T-cell (primary cell): ENCODE measurements at places on chromosomes 7 and 10.
A peak's percentile ranks its signal among the peaks of the same experiment; 100 is the strongest.

DNA sequence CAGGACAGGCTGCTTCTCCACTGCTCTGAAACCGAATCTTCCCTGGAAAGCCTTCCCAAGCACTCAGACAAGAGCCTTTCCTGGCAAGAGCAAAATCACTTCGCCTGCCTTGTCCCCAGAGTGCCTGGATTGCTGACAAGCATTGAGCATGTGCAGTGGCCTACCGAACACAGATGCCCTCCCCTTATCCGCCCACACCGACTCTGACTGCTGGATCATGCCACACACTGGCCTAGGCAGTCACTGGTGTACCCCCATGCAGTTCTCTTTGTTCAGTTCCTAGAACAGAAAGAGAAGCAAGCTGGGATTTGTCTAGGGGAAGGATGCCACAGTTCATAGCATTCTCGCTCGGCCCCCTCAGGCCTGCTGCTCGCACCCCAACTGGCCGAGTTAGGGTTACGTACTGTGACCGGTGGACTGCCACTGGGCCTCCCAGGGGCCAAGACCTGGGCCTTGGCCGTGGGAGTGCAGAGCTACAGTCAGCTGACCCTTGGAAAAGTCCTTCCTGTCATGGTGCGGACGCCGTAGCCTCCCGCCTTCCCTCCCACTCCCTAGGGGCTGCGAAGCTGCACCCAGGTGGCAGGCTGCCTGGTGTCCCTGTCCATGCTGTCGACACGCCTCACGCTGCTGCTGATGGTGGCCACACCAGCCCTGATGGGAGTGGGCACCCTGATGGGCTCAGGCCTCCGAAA is 6.9 kb downstream of the ABCB8 start:
- H3K4me3 ChIP-seq = no peak overlapping the region
- peaks cover 48% of the 10 kb centered on the region for H3K36me3 ChIP-seq
- no peak overlapping the region for H3K27ac ChIP-seq
- no peak for DNase-seq
- peaks cover 10% of the 10 kb centered on the region for H3K4me1 ChIP-seq

DNA sequence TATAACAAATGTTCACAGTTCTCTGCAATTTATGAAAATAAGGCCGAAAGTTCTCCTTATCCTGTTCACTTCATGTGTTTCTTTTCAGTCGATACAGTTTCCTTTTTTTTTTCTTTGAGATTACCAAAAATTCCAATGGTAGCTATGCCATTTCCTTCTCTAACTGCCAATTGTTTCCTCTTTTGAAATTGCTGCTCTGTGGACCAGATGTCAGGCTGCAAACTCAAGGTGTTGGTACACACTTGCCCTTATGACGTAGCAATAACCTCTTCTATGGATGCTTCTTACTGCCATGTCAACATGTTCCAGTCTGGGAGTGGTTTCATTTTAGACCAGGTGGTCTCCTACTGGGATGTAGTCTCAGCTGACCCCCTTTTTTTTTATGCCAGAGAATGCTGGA is 52.9 kb downstream of the CASD1 start:
- no peaks in the 10 kb centered on the region for H3K36me3 ChIP-seq
- H3K4me3 ChIP-seq = no peak overlapping the region
- no peaks in the 10 kb centered on the region for H3K27me3 ChIP-seq
- no peak overlapping the region for H3K27ac ChIP-seq
- DNase-seq = no peak
- H3K4me1 ChIP-seq = no peaks in the 10 kb centered on the region

- no peak overlapping the region for H3K27ac ChIP-seq
- DNase-seq = peak; percentile 48
- H3K4me1 ChIP-seq = peaks cover 30% of the 10 kb centered on the region
- no peaks in the 10 kb centered on the region for H3K36me3 ChIP-seq
- peaks cover 13% of the 10 kb centered on the region for H3K27me3 ChIP-seq
- H3K4me3 ChIP-seq = peak overlapping the region; percentile 44
These were observed 3.6 kb downstream of the NPM3 start for GRCh38 chr10:101779544-101780186.

DNA sequence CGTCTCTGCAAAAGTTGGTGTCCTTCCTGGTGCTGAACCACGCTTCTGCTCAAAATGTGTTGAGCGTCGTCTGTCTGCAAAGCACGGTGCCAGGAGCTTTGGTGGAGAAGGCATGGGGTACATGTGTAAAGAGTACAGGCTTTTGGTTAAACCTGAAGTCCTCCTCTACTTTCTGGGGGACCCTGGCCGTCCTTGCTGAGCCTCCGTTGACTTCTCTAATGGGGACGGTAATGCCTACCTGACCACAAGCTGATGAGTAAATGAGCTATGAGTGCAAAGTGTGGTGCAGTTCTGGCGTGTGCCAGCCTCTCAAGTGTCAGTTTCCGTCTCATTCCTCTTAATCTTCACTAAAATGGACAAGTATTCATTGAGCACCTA is 527 bp upstream of the HERPUD2 start:
- H3K4me1 ChIP-seq = peaks cover 29% of the 10 kb centered on the region
- peak overlapping the region; percentile 94 for H3K27ac ChIP-seq
- peak overlapping the region; percentile 96 for H3K4me3 ChIP-seq
- DNase-seq = no peak

DNA sequence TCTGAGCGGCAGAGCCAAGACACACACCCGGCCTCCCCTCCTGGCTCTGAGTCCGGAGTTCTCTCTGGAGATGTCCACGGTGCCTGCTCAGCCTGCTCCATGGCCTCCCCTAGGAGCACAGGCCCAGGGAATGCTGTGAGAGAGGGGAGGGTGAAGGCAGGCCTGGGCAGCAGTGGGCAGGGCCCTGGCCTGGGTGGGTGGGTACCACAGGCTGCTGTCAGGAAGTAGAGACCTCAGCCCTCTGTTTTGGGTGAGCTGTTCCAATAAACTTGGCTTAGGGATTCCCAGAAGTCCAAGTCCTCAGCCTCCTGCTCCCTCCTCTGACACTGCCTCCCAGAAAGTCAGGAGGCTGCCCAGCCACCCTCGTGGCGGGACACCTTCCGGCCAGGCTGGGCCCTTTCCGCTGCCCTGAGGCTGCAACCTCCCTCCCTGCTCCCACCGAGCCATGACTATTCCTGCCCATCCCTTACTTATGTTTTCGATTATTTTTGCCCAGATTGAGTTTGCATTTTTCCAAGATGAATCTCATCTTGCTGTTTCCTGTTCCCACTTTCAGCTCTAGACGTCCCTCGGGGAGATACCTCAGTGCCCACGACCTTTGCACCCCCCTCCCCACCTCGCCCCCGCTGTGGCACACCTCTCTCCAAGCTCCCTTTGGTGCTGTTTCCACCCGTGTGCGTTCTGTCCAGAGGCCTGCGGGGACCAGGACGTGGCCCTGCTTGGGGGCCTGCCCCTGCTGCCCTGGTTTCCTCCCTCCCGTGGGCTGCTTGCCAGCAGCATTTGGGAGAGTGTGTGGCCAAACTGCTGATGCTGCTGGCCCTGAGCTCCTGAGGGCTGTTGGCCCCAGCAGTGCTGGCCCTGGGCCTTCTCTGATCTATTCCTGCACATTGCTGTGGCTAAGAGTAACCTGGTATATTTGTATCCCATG is 5.8 kb upstream of the POLM start:
- DNase-seq = no peak
- no peak overlapping the region for H3K27ac ChIP-seq
- no peaks in the 10 kb centered on the region for H3K36me3 ChIP-seq

DNA sequence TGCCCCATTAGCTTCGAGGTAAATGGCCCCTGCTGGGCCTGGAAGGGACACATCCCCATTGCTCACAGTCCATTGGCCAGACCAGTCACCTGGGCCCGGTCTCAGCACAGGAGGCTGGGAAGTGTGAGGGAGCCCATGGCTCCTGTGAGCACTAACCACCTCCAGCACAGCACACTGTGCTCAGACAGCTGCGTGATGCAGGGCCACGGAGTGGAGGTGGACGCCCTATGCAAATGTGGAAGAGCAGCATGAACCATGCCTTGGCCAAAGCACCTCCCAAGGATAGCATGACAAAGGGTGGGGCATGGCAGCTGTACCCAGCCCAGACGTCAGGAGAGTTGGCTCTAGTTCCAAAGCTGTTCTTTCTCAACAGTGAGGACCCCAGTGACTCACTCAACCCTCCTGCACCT is 120.1 kb upstream of the ZMIZ1 start:
- no peak overlapping the region for H3K4me3 ChIP-seq
- H3K4me1 ChIP-seq = peaks cover 23% of the 10 kb centered on the region
- no peaks in the 10 kb centered on the region for H3K36me3 ChIP-seq
- DNase-seq = no peak
- H3K27ac ChIP-seq = no peak overlapping the region
- H3K27me3 ChIP-seq = no peaks in the 10 kb centered on the region

- peaks cover 82% of the 10 kb centered on the region for H3K36me3 ChIP-seq
- no peaks in the 10 kb centered on the region for H3K27me3 ChIP-seq
- H3K4me1 ChIP-seq = peaks cover 65% of the 10 kb centered on the region
- no peak for DNase-seq
These were observed 17.5 kb downstream of the HNRNPF start for GRCh38 chr10:43391496-43391895.

GRCh38 chr7:53351681-53352080 is 316.2 kb downstream of the POM121L12 start:
- no peaks in the 10 kb centered on the region for H3K4me1 ChIP-seq
- no peak overlapping the region for H3K27ac ChIP-seq
- no peak overlapping the region for H3K4me3 ChIP-seq
- H3K36me3 ChIP-seq = no peaks in the 10 kb centered on the region
- DNase-seq = no peak
- H3K27me3 ChIP-seq = no peaks in the 10 kb centered on the region

DNA sequence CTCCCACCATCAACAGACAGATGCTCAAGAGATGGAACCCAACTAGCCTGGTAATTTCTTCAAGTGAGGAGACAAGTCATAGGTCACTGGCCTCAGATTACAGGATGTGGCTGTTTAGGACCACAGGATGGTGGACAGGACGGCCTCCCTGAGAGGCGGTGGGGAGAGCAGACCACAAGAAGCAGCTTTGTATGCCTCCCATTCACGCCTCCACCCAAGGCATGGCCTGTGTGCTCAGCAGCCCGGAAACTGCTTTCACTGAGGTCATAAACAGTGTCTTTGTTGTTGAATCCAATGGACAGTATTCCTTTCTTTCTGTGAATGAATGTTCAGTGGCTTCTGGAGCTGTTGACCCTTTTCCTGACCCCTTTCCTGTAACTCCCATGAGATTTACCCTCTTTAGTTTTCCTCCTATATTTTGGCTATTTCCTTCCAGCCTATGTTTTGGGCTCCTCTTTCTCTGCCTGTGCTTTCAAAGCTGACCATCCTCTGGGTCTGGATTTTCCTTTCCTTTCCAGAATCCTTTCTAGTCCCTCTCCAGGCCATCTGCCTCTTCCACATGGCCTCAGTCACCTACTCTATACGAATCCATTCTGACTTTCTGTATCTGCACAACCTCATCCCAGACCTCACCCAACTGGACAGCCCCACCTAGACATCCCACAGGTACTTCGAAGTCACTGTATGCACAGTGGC is 32.4 kb upstream of the INPP5F start:
- no peaks in the 10 kb centered on the region for H3K36me3 ChIP-seq
- H3K27me3 ChIP-seq = peaks cover 10% of the 10 kb centered on the region

GRCh38 chr7:10266976-10267375 is 706.7 kb upstream of the PHF14 start:
- no peaks in the 10 kb centered on the region for H3K36me3 ChIP-seq
- no peak overlapping the region for H3K27ac ChIP-seq
- no peak overlapping the region for H3K4me3 ChIP-seq
- no peaks in the 10 kb centered on the region for H3K27me3 ChIP-seq

DNA sequence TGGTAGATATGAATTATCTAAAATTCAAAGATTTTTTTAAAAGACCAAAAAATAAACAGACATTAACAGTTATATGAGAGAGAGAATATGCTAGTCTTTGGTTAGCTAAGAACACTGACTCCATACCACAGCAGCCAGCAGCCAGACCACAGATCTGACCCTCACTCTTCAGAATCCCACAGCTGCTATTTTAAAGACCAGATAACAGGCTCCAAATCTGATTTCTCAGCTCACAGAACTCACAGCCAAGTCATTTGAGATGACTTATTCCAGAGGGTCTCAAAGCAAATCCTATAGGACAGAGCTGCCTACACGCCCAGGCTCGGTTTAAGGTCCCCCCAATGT is 20.4 kb downstream of the NUDCD3 start:
- no peak overlapping the region for H3K4me3 ChIP-seq
- H3K27ac ChIP-seq = no peak overlapping the region
- H3K27me3 ChIP-seq = no peaks in the 10 kb centered on the region

DNA sequence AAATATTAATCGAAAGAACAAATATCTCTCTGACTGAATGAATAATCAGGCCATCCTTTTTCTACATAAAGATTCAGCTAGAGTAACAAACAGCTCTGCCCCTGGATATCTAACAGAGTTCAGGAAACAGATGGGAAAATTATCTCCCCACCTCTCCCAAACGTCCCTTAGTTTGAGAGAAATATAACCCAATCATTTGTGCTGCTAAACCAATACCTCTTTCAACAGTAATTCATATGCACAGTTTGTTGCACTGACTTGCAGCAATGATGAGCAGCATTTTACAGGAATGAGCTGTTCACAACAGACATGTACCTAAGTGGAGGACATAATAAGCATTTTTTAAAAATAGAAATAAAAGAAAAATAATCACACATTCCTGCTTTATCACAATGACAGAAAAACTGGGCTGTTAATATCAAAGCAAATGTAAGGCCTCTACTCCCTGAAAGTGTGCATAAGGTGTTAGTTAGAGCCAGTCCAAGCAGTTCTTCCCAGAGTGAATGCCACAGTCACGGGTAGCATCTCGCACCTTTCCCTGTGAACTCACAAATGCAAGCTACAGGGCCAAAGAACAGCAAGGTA is 2.3 kb downstream of the CREB3L2 start:
- H3K27ac ChIP-seq = no peak overlapping the region
- no peak for DNase-seq
- no peaks in the 10 kb centered on the region for H3K27me3 ChIP-seq
- no peak overlapping the region for H3K4me3 ChIP-seq
- H3K36me3 ChIP-seq = no peaks in the 10 kb centered on the region
